NCI-H510A treated with DMSO at 0.1 percent for 48 hours (cell line): ENCODE measurements at places on chromosomes 1 and 21.
A peak's percentile ranks its signal among the peaks of the same experiment; 100 is the strongest.

DNA sequence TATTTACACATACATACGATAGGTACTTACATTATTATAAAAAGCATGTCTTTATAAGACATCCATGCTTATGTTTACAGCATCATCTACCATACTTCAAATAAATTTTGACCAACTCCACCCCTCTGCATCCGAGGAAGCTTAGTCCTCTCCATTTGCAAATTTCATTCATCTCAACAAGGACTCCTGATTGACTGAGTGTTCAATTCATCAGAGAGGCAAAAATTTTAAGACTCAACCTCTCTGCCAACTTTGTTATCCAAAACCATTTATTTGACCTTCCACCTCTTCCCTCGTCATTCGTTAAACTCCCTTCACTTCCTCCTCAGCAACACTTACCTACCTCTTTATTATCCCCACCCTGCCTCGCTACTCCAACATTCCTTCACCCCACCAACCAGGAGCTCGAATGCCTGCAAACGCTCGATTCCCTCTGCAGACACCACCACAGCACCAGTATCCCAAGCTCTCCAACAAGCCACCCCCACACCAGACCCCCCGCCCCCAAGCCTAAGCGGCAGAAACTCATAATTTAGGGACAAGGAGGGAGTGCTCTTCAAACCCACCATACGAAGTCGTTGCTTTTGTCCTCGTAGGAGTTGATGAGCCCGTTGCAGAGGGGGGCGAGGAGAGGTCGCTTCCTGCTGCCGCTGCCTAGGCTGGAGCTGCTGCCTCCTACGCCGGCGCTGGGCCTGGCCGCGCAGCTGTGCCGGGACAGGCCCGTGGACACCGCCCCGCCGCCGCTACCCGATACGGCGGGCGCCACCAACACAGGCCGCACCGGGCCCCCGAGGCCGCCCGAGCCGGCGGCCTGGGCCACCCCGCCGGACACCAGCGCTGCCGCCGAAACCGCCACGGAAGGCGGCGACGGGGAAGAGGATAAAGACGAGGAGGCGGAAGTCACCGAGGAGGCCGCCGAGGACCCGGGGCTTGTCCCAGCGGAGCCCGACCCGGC lies 803 bp downstream of the COP1 start:
- peak; percentile 21 for DNase-seq

DNA sequence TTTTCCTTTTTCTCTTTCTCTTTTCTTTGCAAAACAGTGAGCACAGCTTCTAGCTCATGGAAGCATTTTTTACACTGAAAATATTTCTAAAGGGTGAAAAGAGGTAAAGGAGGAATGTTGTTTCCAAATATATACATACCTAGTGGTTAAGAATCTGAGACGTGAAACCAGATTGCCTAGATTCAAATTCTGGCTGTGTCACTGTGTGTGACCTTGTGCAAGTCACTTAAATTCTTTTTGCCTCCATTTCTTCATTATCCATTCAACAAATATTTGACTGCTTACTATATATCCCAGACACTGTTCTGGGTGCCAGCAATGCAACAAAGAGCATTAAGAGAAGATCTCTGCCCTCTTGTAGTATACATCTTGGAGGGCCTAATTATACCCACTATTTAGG lies 53.3 kb downstream of the ZFYVE9 start:
- no peak for DNase-seq

GRCh38 chr21:43872531-43873197 lies 7.6 kb downstream of the AGPAT3 start:
- DNase-seq = no peak

DNA sequence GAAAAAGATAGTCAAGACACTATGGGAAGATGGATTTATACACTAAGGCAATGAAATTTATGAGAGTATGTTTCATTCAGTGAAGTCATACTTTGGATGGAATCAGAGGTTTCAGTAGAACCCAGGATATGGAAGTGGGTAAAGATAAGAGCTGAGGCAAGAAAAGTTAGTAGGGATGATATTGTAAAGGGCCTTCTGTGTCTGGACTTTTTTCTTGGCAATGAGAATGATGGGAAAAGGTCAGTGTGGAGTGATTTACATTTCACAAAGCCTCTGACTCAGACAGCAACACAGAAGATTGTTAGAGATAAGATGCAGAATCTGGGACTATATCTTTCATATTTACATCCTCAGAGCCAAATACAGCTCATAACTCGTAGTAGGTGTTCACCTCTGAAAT lies 32.1 kb downstream of the SH3BGR start:
- no peak for DNase-seq

DNA sequence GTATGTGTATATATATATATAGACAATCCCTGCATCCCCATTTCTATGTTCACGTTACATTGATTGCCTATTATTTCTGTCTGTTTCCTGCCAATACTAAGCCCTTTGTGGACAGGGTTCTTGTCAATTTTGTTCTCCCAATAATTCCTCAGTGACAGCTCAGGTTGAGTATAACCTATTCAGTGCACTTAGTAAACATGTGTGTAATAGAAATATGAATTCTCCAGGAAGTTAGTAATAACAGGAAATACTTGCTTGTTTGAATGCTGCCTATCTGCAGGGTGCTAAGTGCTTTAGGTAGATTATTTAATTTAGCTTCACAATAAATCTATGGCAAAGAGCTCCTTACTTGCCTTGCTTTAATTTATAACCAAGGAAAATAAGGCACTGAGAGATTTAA lies 52.8 kb upstream of the PTGFR start:
- DNase-seq = no peak

DNA sequence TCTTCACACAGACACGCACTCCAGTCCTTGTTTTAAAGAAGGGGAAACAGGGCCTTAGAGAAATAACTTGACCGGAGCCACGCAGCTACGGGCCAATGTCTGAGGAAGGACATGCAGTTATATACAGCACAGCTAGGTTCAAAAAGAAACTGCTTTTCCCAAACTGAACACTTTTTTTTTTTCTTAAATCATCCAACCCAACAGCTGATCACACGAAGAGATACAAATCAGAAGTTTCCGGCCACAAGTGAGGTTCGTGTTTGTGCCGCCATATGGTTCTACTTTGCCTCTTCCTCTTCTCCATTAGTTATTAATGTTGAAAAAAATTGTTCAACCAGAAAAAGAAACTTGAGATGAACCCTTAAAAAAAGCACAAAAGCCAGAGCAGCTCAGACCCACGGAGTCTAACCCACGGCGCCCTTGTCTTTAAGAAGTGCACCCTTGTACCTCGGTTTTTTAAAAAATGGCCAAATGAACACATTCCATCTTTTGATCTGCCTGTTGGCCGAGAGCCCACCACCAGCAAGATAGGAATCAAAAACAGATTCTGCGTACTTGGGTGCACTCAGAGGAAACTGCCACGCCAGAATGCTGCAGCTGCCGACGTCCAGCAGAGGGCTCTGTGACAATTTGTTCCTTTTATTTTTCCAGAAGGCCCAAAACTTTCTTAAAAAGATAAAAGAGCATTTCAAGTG lies 78.9 kb downstream of the SLC66A1 start:
- DNase-seq = peak; percentile 76

- no peak for DNase-seq
Observed at GRCh38 chr21:44762221-44763049, 39.2 kb downstream of the UBE2G2 start.

DNA sequence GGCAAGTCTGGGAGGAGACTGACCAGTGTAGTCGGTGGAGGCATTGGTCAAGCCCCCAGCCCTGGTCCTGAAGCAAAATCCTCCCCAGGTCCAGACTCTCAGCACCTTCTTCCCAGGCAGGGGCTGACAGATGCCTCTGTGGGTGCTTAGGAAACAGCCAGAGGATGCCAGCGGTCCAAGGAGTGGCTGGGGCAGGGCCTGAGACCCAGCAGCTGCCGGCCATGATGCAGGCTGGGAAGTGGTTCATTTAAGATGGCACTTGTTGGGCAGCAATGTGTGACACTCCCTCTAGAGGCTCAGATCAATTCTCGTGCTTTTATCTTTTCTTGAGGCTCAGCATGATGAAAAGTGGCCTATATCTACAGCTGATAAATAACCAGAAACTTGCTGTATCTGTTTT lies 165.0 kb upstream of the VAMP3 start:
- no peak for DNase-seq

- no peak for DNase-seq
Observed at GRCh38 chr1:12424087-12424529, 193.9 kb downstream of the DHRS3 start.

DNA sequence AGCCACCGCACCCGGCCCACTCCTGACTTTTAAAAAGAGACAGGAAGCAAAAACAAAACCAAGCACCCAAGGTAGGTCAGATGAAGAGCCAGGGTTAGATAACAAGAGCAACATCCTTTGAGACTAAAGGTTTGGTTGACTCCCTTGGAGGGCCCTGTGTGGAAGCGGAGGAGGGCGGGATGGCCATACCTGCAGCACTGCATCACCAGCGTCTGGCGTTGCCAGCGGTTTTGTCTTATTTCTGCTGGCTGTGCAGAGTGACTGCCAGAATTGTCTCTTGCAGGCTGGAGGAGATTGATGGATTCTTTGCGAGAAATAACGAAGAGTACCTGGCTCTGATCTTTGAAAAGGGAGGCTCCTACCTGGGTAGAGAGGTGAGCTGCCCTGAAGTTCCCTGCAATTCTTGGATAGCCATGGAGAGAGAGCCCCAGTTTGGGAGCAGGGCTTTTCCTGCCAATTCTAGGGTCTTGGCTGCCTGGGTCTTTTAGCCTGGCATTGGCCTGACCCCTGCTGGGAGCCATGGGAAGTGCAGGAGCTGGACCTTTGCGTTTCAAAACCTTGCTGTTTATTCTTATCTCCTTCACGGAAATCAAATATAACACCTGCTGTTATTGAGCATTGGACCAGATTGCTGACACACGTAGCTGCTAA lies 24.0 kb downstream of the QSOX1 start:
- DNase-seq = peak; percentile 19

GRCh38 chr1:16354619-16355018 lies 2.3 kb upstream of the FBXO42 start:
- no peak for DNase-seq
